ENCODE measurements at places on chromosomes 13 and 19.

DNA sequence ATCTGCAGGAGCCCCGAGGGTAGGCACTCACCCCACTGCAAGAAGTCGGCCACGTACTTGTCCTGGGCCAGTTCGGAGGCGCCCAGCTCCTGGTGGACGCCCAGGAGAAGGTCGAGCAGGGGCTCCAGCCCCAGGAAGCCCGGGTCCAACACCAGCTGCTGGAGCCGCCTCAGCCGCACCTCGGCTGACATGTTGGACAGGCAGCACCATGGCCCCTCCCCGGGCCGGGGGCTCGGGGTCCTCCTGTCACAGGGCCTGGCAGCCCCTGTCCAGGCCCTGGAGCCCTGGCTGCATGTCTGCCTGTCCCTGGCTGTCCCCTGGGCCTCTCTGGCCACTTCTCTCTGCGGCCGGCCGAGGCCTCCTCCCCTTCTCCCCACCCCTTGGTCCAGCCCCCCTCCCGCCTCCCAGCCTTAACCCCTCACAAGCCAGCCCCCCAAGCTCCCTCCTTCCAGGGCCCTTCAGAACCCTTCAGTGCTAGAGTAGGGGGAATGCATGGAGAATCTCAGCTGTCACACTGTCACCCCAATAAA, at the start of gene DMPK:
Gene DMPK (minus strand): TSS at position 329 of the 530 bp plus-strand sequence. CDS start 138 bp downstream, at position 191.
- DNase-seq = no peak

DNA sequence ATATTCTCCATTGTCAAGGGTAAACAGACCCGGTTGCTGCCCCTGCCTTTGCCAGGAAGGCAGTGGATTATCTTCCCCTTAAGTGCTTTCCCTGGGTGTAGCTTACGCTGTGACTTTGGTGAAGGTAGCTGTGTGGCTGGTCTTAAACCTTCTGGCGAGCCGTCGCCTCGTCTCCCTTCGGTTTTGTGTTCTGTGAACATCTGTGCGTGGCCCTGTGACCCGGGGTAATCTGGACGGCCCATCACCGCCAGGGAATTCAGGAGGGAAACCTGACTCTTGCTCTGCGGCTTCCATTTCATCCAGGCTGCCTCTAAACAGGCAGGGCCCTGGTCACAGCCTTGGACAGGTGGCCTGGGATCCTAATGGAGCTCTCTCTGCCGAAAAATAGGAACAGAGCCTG, 78.7 kb downstream of the SHISA2 start:
- no peak for DNase-seq

- DNase-seq = peak; percentile 58
Observed at GRCh38 chr13:46176756-46177155, 5.2 kb downstream of the LCP1 start.

DNA sequence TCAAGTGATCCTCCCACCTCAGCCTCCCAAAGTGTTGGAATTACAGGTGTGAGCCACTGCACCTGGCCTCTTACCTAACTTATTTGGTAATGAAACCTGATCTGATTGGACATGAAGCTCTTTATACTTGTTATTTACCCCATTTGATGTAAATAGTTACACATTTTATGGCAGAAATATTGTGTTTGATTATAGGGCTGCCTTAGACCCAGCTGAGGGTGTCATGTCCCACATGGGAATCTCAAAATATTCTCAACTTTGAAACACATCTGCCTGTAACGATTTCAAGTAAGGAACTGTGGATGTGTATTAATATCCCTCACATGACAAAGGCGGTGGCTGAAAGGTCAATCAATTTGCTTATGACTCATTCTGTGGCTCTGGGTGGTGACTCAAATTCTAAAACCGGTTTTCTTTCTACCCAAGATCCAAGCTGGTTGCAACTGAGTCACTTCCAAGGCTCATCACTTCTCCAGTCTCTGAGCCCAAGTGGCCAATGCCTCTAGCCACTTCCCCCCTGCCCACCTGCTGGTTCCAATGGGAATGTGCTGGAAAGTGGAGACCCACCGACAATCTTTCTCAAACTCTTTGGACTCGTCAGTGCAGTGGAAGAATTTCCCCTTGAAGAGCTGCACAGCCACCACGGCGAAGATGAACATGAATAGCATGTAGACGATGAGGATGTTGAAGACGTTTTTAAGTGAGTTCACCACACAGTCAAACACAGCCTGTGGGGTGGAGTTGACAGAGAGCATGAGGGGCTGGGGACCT, 110.9 kb downstream of the IER2 start:
- DNase-seq = no peak

- no peak for DNase-seq
Observed at GRCh38 chr13:93620181-93620765, 393.7 kb downstream of the GPC6 start.

GRCh38 chr13:112329376-112329775, 46.8 kb upstream of the SPACA7 start:
- DNase-seq = no peak

DNA sequence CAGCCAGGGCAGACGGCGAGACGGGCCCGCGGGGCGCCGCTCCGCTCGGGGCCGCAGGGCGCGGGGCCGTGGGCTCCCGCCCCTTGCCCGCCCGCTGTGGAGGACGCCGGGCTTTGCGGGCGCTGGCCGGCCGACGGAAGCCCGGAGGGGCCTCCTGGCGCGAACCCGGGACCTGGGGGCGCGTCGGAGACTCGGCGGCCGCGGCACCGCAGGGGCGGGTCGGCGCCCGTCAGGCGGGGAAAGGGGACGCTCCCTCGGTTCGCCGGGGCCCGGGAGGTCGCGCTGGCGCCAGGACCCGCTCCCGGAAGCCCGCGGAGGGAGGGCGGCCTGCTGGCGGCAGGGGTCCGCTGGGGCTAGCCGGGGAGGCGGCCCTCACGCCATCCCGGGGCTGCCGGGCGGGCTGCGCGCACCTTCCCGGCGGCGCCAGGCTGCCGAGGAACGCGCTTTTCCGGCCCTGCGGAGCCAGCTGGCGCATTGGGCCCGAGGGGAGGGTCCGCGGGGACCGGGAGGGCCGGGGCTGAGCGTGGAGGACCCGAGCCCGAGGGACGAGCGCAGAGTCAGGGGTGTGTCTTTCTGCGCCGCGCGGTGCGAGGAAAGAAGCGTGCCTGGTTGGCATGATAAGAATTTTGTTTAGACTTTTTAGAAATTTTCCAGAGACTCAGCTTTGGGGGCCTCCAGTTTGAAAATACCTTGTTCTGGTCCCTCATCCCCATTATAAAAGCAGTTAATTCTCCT, 511 bp downstream of the GARRE1 start:
- no peak for DNase-seq

- no peak for DNase-seq
Observed at GRCh38 chr19:40933025-40933424, 51.0 kb upstream of the CYP2A7 start.

DNA sequence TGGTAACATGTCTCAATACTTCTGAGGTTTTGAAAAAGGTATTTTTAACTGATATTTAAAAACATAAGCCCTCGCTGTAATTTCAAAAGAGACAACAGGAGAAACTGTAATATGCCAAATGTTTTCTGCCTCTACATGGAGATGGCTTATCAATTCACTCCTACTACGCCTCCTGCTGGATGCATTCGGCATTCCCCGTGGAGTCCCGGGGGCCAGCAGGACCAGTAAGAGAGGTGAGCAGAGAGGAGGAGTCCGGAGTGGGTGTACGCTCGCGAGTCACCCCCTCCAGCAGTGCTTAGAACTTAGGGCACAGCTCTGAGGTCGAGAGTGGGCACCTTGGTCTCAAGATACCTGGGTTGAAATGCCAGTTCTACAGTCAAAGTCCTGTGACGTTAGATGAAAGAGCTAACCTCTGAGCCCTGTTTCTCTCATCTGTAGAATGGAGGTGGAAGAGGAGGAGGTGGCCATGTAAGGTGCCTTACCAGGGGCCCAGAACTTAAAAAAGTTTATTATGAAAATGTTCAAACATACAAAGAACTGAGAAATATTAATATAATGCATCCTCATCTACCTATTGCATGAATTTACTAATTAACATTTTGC, 110.2 kb downstream of the STK24 start:
- DNase-seq = no peak

DNA sequence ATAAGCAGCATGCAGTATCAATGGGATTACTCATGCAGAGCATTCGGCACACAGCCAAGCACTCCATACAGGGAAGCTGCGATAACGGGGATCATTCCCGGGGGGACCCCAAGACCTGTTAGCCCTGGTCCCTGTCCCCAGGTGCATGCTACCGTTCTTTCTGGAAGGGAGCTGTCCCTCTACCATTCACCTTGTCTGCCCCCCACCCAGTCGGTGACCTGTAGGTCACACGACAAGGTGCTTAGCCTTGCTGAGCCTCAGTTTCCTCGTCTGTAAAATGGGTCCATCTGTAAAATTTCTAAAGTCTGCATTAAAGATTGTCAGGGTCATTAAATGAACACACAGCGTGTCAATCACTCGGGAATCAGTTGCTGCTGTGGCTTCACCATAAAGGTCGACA, 6.8 kb upstream of the ACP7 start:
- DNase-seq = no peak

All from CMK (cell line).